GM12891 (cell line): ENCODE measurements at places on chromosomes 5 and 9.

DNA sequence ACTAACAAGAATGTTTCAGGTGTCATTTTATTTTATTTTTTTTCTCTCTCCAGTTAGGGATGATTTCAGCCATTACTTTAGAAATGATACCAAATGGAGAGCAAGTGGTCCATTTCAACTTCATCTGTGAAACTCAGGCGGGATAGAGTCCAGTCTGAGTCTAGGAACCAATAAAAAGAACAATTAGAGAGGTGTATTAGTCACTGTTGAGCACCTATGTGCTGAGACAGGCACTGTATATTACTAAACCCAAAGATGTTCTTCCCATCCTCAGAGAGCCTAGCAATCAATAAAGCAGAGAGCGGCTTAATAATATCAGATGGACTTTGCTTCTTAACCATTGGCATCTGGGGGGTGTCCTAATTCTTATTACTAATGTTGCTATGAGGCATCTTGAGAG lies 410.3 kb upstream of the SLC24A2 start:
- no peak for DNase-seq

- no peak for DNase-seq
Measured at GRCh38 chr5:40688996-40689395, 9.3 kb downstream of the PTGER4 start.

GRCh38 chr9:108710424-108710823 lies 145.4 kb downstream of the ACTL7B start:
- no peak for DNase-seq

DNA sequence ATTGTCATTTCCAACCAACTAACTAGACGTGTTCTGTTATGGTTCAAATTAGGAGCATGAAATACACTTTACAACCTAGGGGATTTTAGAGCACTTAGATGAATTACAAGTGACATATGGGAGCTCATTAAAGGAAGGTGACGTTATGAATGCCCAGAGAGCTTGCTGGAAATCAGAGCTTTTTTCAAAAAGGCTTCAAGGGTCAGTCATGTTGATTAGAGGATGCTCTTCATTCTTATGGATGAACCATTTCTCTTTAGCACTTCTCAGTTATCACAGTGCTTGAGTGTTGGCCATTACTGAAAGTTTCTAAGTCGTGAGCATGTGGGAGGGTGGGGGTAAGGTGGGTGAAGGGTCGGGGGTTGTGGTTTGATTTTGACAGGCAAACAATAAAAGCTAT lies 1245.5 kb upstream of the DMAC1 start:
- no peak for DNase-seq

- DNase-seq: no peak
Measured at GRCh38 chr5:54882841-54883240, 102.6 kb downstream of the ESM1 start.
